ENCODE measurements at places on chromosomes 2 and 18. TPM values are rescaled to one million over a fixed set of nuclear protein-coding genes. Genes with fewer than 3 reads are reported as not detected.

The MARCO gene
- total RNA-seq: not detected

The ANKRD30BL gene
- 1.7 TPM for total RNA-seq

The TBR1 gene
- total RNA-seq: 4.3 TPM

The AOX1 gene
- 7.7 TPM for total RNA-seq

The FTCDNL1 gene
- 0.96 TPM for total RNA-seq

The NEU2 gene
- total RNA-seq: not detected

The CHCHD5 gene
- total RNA-seq: 5.5 TPM

The CFAP53 gene
- total RNA-seq: 0.96 TPM

The CCDC74A gene
- total RNA-seq: not detected

The GKN2 gene
- 0.96 TPM for total RNA-seq

The HOXD12 gene
- 1.9 TPM for total RNA-seq

The FBXO48 gene
- 2.4 TPM for total RNA-seq

The ELOA2 gene
- 1.9 TPM for total RNA-seq

The CNDP1 gene
- 1.2 TPM for total RNA-seq

The REG3A gene
- total RNA-seq: 3.6 TPM

The CRYBA2 gene
- total RNA-seq: not detected

The FOXD4L1 gene
- 0.96 TPM for total RNA-seq

The FAM237A gene
- not detected for total RNA-seq

The CNGA3 gene
- total RNA-seq: 1.2 TPM

The YIPF4 gene
- 51.5 TPM for total RNA-seq

The UGT1A4 gene
- not detected for total RNA-seq

The IL36G gene
- total RNA-seq: not detected

The TMEM163 gene
- 3.4 TPM for total RNA-seq

The RMND5A gene
- 36.1 TPM for total RNA-seq

The SLC4A3 gene
- total RNA-seq: 1.7 TPM

The ASB18 gene
- total RNA-seq: 2.2 TPM

Measured in umbilical cord (tissue), 2 donors.